ENCODE measurements at places on chromosomes 11 and 22.

- DNase-seq = no peak
These were observed 4.0 kb upstream of the MMP10 start for GRCh38 chr11:102784380-102784779.

DNA sequence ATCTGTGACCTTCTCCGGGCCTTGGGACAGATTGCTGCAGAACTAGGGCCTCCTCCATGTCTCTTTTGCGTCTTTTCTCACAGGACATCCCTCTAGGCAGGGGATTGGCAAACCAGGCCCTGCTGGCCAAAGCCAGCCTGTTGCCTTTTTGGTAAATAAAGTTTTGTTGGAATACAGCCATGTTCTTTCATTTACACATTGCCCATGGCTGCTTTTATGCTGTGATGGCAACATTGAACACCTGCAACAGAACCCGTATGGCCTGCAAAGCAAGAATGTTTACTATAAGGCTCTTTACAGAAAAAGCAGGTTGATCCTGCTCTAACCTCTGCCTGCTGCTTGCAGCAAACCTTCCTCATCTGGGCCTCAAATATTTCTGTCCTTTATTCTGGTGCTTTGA, 56.8 kb upstream of the B3GAT1 start:
- DNase-seq = no peak

DNA sequence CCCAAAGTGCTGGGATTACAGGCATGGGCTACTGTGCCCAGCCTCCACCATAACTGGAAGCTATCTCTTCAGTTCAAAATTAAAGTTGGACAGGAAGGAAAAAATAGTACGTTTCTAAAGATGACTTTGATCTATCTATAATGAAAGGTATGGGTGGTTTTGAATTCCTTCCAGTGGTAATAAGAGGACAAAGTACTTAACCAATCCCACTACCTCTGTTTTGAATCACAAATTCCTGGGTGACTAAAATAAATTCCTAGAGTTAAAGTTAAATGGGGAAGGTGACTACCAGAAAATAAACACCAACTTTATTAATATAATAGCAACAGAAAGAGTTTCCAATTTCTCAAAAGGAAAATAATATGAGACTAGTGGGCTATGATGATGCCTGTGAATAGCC, 9.1 kb downstream of the PHF5A start:
- DNase-seq = no peak

GRCh38 chr22:44597616-44598015, 99.6 kb upstream of the RTL6 start:
- no peak for DNase-seq

- DNase-seq = no peak
These were observed 9.4 kb upstream of the SOX6 start for GRCh38 chr11:16365581-16366228.

- no peak for DNase-seq
These were observed 51.5 kb downstream of the INSC start for GRCh38 chr11:15166204-15166603.

DNA sequence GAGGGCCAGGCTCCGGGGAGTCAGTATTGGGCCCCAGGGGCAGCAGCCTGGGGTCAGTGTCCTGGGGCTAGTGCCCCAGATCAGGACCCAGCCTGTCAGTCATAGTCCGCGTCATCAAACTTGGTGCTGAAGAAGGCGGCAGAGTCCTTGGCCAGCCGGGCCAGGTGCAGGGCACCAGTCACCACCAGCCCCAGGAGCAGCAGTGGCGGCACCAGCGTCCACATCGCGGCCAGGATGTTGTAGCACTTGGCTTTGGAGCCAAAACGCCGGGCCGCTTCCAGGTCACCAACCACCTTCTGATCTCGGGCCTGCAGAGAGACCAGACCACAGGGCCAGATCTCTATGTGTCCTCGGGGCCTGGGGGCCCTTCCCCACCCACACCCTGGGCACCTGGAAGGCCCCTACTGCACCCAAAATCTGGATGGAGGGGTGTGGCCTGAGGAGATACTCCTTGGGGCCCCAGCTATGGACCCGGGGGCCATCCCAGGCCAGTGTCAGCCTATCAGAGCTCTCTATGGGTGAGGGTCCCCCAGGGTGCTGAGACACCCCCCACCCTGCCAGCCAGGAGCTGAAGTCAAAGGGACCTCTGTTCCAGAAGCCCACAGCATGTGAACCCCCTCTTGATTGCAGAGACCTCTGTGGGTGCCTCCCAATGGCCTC, 790 bp downstream of the IFITM5 start:
- DNase-seq = no peak

DNA sequence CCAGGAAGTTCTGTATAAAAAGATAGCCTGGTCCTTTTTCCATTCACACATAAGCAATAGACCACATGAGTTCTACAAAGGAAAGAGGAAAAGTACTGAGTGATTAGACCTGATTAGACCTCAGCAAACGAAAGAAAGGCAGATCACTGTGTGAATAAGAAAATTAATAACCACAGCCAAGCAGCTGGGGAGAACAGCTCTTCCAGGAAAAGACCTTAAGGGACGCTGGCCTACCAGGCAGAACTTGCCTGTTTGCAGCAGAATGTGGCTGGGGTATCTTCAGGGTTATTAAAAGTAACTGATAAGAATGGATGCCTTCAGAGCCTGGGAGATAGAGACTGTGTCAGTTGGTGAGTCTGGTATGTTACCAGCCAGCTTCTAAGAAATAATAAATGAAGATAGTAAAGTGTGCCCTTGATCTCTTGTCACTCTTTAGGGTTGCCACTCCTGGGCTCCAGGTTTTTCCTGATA, 172.9 kb downstream of the DBX1 start:
- DNase-seq = no peak

DNA sequence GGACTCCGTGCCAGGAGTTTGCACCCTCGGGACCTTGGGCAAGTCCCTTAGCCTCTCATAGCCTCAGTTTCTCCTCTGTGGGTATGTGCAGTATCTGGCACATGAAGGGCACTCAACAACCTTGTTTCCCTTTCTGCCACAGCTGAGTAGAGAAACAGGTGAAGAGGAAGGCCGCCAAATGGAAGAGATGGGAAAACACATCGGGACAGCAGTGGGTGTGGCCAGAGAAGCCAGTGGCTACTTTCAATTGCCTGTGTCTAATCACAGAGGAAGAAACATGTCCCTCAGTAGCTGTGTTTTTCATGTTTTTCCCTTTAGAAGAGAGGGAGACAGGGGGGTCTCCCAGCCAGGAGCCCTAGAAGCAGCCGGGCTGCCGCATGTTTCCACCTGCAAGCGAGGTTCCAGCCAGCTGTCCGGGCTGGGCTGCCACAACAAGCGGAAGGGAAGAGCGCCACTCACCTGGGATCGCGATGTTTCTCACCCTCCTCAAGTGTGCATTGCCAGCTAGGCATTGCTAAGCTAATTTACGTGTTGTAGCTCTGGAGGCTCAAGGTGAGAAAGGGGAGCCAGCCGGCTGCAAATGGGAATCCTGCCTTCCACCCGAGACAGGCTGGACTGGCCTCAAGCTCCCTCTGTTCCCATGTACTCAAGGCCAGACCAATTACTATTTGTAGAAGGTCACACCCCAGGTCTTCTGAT, 16.7 kb downstream of the ASPHD2 start:
- DNase-seq = no peak

- no peak for DNase-seq
These were observed 86.3 kb downstream of the SNX19 start for GRCh38 chr11:130829920-130830511.

GRCh38 chr11:122100037-122100755, 15.8 kb downstream of the BLID start:
- no peak for DNase-seq

DNA sequence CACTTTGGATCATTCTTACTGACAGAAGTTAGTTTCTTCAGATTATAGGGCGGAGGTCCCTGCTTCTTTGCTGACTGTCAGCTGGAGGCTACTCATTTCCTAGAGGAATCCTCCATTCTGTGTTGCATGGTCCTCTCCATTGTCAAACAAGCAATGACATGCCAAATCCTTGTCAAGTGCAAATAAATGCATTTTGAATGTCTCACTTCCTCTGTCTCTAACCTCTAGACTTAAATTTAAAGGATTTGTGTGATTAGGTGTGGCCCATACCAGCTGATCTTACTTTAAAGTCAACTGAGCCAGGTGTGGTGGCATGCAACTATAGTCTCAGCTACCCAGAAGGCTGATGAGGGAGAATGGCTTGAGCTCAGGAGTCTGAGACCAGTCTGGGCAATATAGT, 458.4 kb upstream of the CCDC179 start:
- no peak for DNase-seq

GRCh38 chr11:114015117-114015516, 40.2 kb downstream of the HTR3A start:
- DNase-seq = no peak

GRCh38 chr11:117194267-117194666, 4.9 kb upstream of the TAGLN start:
- no peak for DNase-seq

DNA sequence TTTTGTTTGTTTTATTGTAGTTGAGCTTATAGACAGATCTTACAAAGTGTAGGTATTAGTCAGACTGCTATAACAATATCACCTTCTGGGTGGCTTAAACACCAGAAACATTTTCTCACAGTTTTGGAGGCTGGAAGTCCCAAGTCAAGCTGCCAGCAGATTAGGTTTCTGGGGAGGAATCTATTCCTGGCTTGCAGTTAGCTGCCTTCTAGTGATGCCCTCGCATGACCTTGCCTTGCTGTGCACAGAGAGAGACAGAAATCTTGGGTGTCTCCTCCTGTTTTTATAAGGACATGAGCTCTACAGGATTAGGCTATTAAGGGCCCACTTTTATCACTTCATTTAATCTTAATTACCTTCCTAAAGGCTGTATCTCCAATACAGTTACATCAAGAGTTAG, 1635.2 kb downstream of the FAM181B start:
- no peak for DNase-seq

DNA sequence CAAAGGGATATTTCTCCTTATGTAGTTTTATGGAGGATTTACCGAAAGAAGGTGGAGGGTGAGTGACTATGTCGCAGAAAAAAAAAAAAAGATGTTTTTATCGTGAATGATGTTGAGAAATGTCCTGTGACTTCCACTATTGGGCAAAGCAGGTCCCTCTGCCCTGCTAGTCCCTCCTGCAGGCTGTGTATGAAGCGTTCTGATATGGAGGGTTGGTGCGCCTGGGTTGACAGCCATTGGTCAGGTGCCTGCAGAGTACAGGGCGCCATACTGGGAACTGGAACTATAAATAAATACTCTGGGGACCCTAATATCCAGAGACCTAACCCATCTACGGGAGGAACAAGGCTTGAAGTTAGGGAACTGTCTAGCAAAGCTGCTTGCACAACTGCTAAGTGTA, 1.5 kb downstream of the IL17RA start:
- peak; percentile 38 for DNase-seq

DNA sequence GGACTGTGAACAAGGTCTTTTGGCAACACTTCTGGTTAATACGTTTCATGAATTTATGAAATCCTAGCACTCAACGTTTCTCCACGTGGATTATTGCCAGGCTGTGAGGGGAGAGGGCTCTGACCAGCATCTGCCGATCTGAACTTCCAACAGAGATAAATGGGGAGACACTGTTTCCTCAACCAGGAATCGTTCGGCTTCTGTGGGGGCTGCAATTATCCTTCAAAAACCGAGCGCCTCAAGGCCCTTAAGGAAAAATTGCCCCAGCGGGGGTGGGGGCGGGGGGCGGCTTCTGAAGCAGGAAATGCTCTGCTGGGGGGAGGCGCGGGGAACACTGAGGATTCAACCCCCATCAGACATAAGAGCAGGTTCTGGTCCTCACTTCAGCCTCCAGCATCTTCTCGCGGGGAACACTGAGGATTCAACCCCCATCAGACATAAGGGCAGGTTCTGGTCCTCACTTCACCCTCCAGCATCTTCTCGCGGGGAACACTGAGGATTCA, 155.6 kb downstream of the BRD1 start:
- DNase-seq = no peak

DNA sequence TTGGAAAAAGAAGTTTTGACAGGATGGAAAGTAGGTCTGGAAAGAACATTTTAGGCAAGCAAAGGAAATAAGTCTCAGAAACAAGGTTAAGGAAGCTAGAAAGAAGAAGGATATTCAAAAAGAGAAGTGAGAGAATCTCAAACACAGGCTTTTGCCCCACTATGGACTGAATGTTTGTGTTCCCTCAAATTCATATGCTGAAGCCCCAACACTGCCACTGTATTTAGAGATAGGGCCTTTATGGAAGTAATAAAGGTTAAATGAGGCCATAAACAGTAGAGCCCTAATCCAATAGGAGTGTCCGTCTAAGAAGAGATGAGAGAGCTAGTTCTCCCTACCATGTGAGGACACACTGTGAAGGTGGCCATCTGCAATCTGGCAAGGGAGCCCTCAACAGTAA, 20.6 kb upstream of the RPS13 start:
- no peak for DNase-seq

GRCh38 chr22:45211848-45212247, 28.8 kb downstream of the KIAA0930 start:
- DNase-seq = no peak

GRCh38 chr22:50220603-50221409, 20.0 kb downstream of the SELENOO start:
- no peak for DNase-seq

GRCh38 chr11:69253028-69253427, 40.9 kb upstream of the MYEOV start:
- no peak for DNase-seq

DNA sequence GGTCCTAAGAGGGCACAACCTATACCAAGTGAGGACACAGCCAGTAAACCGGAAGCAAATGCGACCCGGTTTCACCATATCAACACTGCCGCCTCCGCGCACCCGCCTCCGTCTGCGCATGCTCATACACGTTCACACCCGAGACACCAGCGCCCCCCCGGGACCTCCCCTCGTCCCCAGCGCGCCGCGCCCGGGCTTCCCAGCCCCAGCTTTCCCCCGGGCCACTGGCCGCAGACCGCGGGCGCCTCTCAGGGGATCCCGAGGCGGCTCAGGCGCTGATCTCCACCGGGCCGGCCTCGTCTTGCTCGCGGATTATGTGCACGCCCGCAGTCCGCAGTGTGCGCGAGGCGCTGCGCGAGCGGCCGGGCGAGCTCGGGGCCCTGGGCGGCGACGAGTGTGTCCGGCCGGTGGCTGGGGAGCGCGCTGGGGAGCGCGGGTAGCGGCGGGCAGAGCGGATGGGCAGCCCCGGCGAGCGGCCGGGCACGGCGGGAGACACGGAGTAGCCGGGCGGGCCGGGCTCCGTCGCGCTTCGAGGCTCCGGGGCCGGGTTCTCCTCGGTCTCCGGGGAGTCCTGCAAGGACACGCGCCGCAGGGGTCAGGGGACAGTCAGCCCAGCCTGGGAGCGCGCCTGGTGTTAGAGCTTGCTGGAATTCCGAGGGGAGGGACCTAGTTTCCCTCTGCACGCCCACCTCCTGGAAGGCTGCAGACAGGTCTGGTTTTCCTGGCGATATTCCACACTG, 2.0 kb downstream of the HEPN1 start:
- DNase-seq = no peak

- no peak for DNase-seq
These were observed 461.2 kb downstream of the BRD1 start for GRCh38 chr22:49366437-49366836.

- no peak for DNase-seq
These were observed 104.9 kb downstream of the KCNC1 start for GRCh38 chr11:17839450-17839849.

DNA sequence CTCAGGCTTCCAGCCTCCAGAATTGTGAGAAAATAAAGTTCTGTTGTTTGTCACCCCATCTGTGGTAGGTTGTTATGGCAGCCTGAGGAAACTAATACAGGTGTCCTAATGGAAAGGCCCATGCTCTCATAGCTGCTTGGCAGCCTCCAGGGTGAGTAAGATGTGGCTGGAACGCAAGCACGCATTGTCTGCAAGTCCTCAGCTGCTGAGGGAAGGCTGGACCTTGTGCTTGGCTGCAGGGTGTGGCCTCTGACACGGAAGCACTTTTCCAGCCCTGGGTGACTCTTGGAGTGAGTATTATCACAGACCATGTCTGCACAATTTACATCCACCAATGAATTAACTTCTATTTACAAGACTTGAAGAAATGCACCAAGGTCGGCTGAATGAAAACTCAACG, 44.4 kb upstream of the BARX2 start:
- DNase-seq = no peak

All from SIG-M5 (cell line).